ENCODE measurements at places on chromosomes 5 and 9. TPM values are rescaled to one million over a fixed set of nuclear protein-coding genes. Genes with fewer than 3 reads are reported as not detected.
A peak's percentile ranks its signal among the peaks of the same experiment; 100 is the strongest.

The GRK6 gene
- total RNA-seq, result 117 TPM

The ANXA2R gene
- total RNA-seq, result 6.5 TPM

The NDST1 gene
- total RNA-seq, result 2.4 TPM

The OSMR gene
- total RNA-seq, result 0.43 TPM

GRCh38 chr5:14666357-14666756 lies 1.8 kb downstream of the OTULIN start:
- peak overlapping the region; percentile 96 for H3K4me3 ChIP-seq

The GCNT4 gene
- total RNA-seq, result 2.4 TPM

DNA sequence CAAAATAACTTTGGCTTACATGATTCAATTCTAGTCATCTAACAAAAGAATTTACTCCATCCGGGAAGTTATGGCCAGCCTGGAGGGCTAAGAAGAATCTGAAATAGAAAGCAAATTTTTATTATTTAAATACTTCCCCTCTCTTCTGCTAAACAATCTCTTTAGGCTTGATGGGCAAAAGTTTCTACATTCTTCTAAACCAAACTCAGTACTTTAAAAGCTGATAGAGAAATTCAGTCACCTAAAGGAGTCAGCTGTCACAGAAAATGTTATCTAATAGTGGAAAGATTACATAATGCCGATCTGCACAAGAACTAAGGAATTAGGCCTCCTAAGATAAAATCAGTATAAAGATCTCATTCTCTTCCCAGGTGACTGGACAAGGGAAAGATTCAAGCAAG lies 32.4 kb downstream of the GNAQ start:
- H3K27ac ChIP-seq, result no peak overlapping the region
- no peak overlapping the region for H3K4me3 ChIP-seq
- H3K27me3 ChIP-seq, result no peaks in the 10 kb centered on the region
- peaks cover 8% of the 10 kb centered on the region for H3K36me3 ChIP-seq
- peaks cover 51% of the 10 kb centered on the region for H3K4me1 ChIP-seq
- DNase-seq, result no peak

The GPR151 gene
- total RNA-seq, result not detected

DNA sequence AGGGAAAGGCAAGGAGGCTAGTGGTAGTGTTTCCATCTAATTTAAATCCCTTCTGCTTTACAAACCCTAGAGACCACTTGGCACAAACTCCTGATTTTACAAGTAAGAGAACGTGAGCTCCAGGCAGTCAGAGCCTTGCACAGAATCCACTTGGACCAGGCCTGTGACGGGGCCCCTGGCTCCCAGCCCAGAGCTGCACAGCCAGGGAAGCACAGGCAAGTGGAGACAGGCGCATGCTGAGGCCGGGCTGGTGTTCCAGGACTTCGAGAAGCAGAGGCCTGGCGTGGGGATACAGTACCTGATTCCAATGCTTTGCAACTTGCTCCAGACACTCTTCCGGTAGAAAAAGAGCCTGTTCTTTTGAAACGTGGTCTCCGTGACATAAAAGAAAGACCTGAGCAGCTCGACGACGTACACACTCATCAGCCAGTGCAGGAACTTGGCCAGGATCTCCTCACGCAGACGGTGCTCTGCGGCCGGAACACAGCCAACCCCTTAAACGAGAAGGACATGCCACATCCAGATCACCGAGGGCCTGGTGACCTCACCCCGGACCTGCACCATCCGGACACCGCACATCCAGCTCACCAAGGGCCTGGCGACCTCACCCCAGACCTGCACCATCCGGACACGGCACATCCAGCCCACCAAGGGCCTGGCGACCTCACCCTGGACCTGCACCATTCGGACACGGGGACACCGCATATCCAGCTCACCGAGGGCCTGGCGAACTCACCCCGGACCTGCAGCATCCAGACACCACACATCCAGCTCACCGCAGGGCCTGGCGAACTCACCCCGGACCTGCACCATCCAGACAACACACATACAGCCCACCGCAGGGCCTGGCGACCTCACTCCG lies 12.5 kb downstream of the TERT start:
- H3K4me3 ChIP-seq, result no peak overlapping the region
- no peaks in the 10 kb centered on the region for H3K4me1 ChIP-seq
- no peaks in the 10 kb centered on the region for H3K27me3 ChIP-seq

GRCh38 chr9:110073356-110073905 lies 134.5 kb downstream of the C9orf152 start:
- no peaks in the 10 kb centered on the region for H3K27me3 ChIP-seq
- peaks cover 2% of the 10 kb centered on the region for H3K36me3 ChIP-seq
- H3K4me1 ChIP-seq, result no peaks in the 10 kb centered on the region
- no peak for DNase-seq

The FABP6 gene
- total RNA-seq, result not detected

DNA sequence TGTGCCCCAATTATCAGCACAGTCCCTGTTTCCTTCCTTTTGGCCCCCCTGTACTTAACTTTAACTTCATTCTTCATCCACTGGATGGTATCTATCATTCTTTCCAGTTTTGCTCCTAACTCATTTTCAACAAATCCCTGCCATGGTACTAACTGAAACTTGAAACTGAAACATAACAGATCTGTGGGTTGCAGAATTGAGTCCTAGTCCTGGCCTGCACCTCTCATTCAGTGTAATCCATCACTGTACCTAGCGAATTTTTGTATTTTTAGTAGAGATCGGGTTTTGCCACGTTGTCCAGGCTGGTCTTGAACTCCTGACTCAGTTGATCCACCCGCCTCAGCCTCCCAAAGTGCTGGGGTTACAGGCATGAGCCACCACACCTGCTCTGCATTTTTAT lies 15.3 kb upstream of the PIK3R1 start:
- H3K36me3 ChIP-seq, result no peaks in the 10 kb centered on the region
- no peak overlapping the region for H3K4me3 ChIP-seq
- H3K27ac ChIP-seq, result no peak overlapping the region
- no peaks in the 10 kb centered on the region for H3K4me1 ChIP-seq
- H3K27me3 ChIP-seq, result no peaks in the 10 kb centered on the region

The PCDHA7 gene
- total RNA-seq, result not detected

- H3K27ac ChIP-seq, result no peak overlapping the region
- no peak overlapping the region for H3K4me3 ChIP-seq
- no peaks in the 10 kb centered on the region for H3K4me1 ChIP-seq
Observed at GRCh38 chr9:122383992-122384461, 13.2 kb downstream of the PTGS1 start.

- H3K36me3 ChIP-seq, result peaks cover 34% of the 10 kb centered on the region
- no peak overlapping the region for H3K4me3 ChIP-seq
- DNase-seq, result no peak
- no peak overlapping the region for H3K27ac ChIP-seq
Observed at GRCh38 chr5:44821164-44821563, 12.4 kb downstream of the MRPS30 start.

DNA sequence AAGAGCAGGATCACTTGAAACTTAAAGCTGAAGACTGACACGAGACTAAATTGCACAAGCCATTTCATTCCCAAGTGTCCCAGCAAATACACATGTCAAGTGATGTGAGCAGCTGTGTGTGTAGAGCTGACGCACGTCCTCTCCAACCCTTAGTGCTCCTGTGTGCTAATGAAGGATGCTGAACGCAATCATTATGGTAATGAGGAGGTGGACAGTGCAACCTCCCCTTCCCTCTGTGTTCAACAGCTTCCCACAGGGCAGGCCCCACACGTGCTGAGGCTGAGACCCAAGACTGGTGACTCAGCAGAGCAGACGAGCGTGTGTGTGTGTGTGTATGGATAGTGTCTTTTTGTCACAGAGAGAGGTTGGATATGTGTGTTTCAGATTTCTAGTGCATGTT lies 702.1 kb downstream of the SEMA5A start:
- no peaks in the 10 kb centered on the region for H3K27me3 ChIP-seq
- H3K27ac ChIP-seq, result no peak overlapping the region
- no peaks in the 10 kb centered on the region for H3K4me1 ChIP-seq

- no peaks in the 10 kb centered on the region for H3K27me3 ChIP-seq
- H3K27ac ChIP-seq, result no peak overlapping the region
- H3K4me1 ChIP-seq, result no peaks in the 10 kb centered on the region
- H3K36me3 ChIP-seq, result no peaks in the 10 kb centered on the region
- no peak for DNase-seq
Observed at GRCh38 chr5:60223342-60223741, 329.8 kb upstream of the PDE4D start.

DNA sequence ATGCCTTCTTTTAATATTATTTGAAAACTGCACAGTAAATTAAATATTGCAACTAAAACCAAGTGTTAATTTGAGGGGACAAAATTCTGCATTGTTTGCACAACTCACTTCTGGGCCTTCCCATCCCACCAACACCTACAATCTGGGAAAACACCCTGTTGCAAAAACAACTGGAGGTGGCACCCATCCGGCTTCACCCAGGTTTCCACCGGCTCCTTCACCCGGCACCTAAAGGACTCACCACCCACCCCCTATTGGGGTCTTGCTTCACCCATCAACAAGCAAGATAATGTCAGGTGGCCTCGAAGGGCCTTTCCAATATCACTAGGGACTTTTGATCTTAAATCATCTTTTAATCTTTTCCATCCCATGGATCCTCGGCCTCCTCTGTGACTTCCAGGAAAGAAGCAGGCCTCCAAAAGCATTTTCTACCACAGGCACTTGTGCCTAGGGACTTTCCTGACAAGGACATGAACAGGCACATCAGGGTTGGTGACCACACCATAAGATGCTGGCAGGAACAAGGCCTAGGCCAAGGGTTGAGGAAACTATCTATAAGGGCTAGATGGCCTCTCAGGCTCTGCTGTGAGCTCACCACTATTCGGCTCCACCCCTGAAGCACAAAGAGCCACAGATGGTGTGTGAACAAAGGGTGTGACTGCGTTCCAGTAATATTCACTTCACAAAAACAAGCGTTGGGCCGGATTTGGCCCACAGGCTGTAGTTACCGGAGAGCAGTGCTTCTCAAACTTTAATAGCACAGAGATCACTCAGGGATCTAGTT lies 205.1 kb downstream of the AUH start:
- H3K4me3 ChIP-seq, result no peak overlapping the region
- H3K4me1 ChIP-seq, result peaks cover 17% of the 10 kb centered on the region
- no peak for DNase-seq
- H3K27me3 ChIP-seq, result peaks cover 2% of the 10 kb centered on the region
- H3K27ac ChIP-seq, result no peak overlapping the region
- H3K36me3 ChIP-seq, result no peaks in the 10 kb centered on the region

DNA sequence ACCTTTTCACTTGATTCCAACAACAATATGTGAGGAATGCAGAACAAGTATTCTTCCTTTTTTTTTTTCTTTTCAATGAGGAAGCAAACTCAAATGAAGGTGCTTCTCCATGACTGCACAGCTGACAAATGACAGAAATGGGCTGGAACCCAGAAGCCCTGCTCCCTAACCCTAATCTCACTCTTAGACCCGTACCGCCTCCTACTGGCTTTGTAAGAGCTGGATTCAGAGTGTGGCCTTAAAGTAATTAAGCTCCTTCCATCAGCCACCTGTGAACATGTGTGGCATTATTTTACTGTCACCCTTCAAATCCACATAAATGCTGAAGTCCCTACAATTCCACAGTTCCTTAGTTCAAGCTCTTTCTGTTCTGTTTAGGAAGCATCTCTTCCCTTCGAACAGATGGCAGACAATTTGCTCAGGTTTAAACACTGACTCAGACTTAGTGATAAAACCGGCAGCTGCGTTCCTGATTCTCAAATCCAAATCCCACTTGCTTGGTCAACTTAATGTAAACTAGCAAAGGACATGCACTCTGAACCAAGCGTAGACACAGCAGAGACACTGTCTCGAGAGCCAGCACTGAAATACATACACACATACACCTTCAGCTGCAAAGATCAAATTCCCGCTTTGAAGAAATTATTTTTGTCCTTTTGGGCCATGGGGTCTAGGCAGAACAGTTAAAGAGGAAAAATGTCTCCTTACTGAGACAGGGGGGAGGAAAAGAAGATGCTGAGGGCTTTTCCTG lies 316.7 kb upstream of the TLE4 start:
- DNase-seq, result no peak
- no peak overlapping the region for H3K4me3 ChIP-seq
- H3K27me3 ChIP-seq, result peaks cover 9% of the 10 kb centered on the region
- no peaks in the 10 kb centered on the region for H3K36me3 ChIP-seq
- no peaks in the 10 kb centered on the region for H3K4me1 ChIP-seq

- peaks cover 19% of the 10 kb centered on the region for H3K4me1 ChIP-seq
- no peak overlapping the region for H3K27ac ChIP-seq
- no peak for DNase-seq
Observed at GRCh38 chr9:91170951-91171350, 190.8 kb downstream of the AUH start.

GRCh38 chr9:13648068-13648467 lies 368.6 kb upstream of the MPDZ start:
- no peak for DNase-seq
- H3K4me3 ChIP-seq, result no peak overlapping the region
- H3K4me1 ChIP-seq, result no peaks in the 10 kb centered on the region
- H3K27me3 ChIP-seq, result no peaks in the 10 kb centered on the region
- H3K27ac ChIP-seq, result no peak overlapping the region
- no peaks in the 10 kb centered on the region for H3K36me3 ChIP-seq

GRCh38 chr9:128316421-128316820 lies 5.8 kb downstream of the TRUB2 start:
- DNase-seq, result no peak
- peaks cover 1% of the 10 kb centered on the region for H3K4me1 ChIP-seq
- no peaks in the 10 kb centered on the region for H3K27me3 ChIP-seq
- no peak overlapping the region for H3K4me3 ChIP-seq
- peaks cover 11% of the 10 kb centered on the region for H3K36me3 ChIP-seq

DNA sequence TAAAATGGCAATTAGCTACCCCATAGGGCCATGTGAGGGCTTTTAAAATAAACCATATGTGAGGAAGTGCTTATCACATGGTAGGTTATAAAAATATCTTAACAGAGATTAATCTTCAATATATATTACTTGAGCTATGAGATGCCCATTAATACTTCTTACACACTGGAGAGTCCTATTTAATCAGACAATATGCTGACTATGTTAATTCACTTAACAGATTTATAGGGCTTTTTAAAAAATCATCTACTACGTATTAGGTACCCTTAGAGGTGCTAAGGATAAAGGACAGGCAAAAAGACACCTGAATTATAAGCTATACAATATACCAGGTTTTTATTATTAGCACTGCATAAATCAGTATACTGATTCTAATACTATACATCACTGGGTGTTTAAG lies 102.6 kb downstream of the STRBP start:
- H3K4me3 ChIP-seq, result no peak overlapping the region
- no peaks in the 10 kb centered on the region for H3K36me3 ChIP-seq
- peaks cover 3% of the 10 kb centered on the region for H3K4me1 ChIP-seq
- H3K27ac ChIP-seq, result no peak overlapping the region
- no peak for DNase-seq

DNA sequence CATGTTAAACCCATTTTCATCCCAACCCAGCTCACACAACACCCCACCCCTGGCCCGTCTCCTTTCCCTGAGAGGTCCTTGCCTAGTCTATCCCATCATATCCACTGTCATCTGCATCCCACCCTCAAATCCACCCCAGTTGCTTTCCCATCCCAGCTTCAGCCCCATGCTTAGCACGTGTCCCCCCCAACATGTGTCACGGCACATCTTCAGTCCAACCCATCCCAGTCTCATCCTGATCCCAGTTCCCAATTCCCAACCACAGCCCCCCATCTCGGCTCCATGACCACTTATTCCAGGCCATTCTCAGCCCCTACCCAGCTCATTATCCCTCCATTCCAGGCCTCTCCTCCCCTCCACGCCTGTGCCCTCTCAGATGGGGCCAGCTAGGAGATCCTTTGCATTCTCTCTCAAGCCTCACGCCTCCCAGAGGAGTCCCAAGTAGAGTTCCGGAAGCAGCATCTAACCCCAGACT lies 605 bp upstream of the DBN1 start:
- H3K4me1 ChIP-seq, result peaks cover 54% of the 10 kb centered on the region
- peak overlapping the region; percentile 72 for H3K4me3 ChIP-seq
- no peak overlapping the region for H3K27ac ChIP-seq
- H3K27me3 ChIP-seq, result peaks cover 2% of the 10 kb centered on the region

The C9orf153 gene
- total RNA-seq, result 0.31 TPM

The WDR5 gene
- total RNA-seq, result 40.4 TPM

The ALDH1A1 gene
- not detected for total RNA-seq

All from activated naive CD4-positive, alpha-beta T cell treated with anti-CD3 and anti-CD28 coated beads for 36 hours (primary cell).